NCI-H510A treated with DMSO at 0.1 percent for 48 hours (cell line): ENCODE measurements at places on chromosomes 5 and 9.
A peak's percentile ranks its signal among the peaks of the same experiment; 100 is the strongest.

DNA sequence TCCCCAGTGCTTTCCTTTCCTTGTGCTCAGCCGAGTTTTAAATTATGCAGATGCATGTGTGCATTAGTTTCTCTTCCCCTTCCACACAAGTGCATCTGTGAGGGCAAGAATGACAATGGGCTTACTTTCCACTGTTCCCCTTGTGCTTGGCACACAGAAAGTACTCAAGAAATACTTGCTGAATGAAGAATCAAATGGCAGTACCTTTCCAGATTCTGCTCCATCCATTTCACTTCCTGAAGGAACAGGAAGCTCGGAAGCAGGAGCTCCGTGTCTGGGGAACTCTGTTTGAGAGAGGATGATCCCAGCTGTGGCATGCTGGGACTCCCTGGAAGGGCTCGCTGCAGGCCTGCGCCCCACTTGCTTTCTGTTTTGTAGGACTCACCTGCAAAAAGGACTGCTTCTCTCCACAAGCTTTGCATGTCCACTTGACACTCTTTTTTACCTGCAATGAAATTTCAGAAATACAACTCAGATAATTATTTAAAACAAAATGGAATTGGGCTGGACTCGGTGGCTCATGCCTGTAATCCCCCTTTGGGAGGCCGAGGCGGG lies 5.5 kb downstream of the MRNIP start:
- no peak for DNase-seq

- DNase-seq = peak; percentile 54
Measured at GRCh38 chr5:37839407-37840052, at the start of gene GDNF. Gene GDNF, minus strand, starts transcription at chr5:37840041. Its CDS starts 5,245 bp downstream, at chr5:37834796.

DNA sequence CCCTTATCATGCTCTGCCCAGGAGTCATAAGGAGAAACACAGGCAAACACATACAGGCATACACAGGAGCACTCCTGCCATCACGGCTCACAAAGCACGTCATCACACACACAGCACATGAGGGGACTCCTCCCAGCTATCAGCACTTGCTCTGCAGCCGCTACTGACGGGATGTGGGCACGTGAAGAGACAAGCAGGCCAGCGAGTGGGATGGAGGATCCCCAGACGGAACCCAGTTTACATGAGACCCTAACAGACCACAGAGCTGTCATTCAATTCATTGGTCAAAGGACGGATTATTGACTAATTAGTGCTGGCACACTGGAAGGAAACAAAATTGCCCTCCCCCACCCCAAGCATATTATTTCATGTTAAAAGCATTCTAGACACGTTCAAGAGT lies 53.6 kb downstream of the SEMA4D start:
- no peak for DNase-seq

DNA sequence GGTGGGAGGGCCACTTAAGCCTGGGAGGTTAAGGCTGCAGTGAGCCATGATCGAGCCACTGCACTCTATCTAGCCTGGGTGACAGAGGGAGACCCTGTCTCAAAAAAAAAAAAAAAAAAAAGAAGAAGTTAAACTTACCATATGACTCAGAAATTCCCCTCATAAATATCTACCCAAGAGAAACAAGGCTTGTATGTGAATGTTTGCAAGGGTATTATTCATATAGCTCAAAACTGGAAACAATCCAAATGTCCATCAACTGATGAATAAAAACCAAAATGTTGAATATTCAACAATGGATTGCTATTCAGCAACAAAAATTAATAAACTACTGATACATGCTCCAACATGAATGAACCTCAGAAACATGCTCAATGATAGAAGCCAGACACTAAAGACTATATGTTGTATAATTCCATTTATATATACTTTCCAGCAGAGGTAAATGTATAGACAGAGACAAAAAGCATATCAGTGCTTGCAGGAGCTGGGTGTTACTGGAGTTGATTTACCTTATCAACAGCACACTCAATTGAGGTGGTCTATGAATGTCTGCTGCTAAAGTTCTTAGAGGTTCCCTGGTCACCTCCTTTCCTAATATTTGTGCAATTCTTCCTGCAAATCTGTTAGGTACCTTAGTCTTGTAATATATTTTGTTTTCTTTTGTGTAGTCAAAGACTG lies 5.3 kb upstream of the SREK1 start:
- no peak for DNase-seq

DNA sequence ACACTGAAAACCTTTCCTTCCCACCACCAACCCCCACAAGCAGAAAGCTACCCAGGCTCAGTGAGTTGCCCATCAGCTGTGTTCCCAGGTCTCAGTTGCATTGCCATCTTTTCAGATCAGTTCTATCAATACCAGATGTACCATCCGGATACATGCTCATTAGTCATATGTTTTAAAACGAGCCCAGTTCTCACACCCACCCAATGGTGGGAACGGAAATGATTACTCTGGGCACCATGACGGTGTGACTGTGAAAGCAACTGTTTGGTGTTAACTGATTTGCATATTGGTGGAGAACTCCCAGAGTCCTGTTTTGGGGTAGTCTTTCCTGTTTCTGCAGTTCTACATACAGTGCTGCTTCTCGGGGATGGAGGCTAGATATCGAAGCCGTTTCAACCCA lies 212.3 kb downstream of the TRIM36 start:
- no peak for DNase-seq

GRCh38 chr9:89497978-89498851 lies at the start of gene SEMA4D:
Gene SEMA4D, minus strand, starts transcription at chr9:89498113. Its CDS starts 92,657 bp downstream, at chr9:89405456.
- peak; percentile 32 for DNase-seq

- DNase-seq = no peak
Measured at GRCh38 chr5:111747337-111747736, 9.7 kb downstream of the NREP start.

GRCh38 chr9:76423216-76424177 lies 29.3 kb upstream of the RFK start:
- DNase-seq = peak; percentile 19

DNA sequence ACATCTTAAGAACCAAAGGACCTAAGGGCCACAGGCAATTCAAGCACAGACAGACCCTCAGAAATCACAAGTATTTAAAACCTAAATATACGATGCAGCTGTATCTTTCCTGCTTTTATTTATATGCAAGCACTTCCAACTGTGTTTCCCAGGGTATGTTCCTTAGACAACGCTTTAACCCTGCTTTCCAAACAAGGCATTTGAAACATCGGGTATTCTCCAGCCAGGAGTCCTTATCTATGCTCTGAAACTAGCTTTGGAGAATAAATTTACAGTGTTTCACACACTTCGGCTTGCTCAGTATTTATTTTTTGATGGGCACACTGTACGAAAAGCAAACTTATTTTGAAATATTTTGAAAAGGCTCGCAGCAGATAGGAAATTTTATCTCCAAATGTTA lies 13.5 kb downstream of the NR6A1 start:
- no peak for DNase-seq
